ENCODE measurements at places on chromosomes 5 and 9.

- DNase-seq: no peak
These were observed 291.4 kb upstream of the SLC30A5 start for GRCh38 chr5:68802430-68802829.

- DNase-seq: no peak
These were observed 20.5 kb downstream of the SLC1A1 start for GRCh38 chr9:4510546-4511322.

GRCh38 chr5:56669534-56670483 is 145.5 kb upstream of the MAP3K1 start:
- peak; percentile 77 for DNase-seq

- DNase-seq: no peak
These were observed 34.5 kb upstream of the CSF1R start for GRCh38 chr5:150120617-150121447.

DNA sequence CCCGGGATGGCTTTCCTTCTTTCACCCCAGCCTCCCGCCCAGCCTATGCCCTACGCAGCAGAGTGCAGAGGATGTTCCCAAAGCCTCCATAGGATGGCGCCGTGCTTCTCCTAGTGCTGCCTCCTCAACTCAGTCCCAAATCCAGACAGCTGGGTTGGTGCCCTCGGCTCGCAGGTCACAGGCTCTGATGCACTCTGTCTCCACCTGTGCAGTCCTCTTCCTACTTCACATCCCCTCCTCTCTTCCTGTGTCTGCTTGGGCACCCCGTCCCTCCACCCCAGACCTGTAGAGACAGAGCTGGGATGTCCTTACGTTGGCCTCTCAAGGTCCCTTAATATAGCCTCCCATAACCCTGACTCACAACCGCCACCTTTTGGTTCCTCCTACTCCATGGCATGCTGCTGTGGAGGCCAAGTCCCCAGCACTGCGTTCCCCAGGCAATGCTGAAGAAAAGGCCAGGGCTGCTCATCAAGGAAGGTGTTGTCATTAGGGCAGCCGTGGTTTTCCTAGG is 314.4 kb downstream of the GADD45G start:
- DNase-seq: peak; percentile 66

DNA sequence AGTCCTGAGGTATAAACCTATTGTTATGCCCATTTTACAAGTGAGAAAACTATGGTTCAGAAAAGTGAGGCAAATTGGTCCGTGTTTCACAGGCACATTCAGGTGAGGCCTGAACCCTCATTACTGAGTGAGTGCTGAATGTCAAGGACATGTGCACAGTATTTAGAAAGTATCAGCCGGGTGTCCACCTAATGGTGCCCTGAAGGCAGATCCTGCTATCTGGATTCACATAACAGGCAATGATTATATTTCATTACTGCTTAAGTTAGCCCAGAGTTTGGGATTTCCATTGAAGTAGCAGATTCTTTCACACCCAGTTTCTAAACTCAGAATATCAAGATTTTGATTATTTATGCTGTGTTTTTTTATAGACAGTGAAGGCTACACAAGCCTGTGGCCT is 142.7 kb downstream of the LHFPL2 start:
- DNase-seq: no peak

- no peak for DNase-seq
These were observed 78.3 kb upstream of the ZNF608 start for GRCh38 chr5:124824637-124825158.
